Activated CD8-positive, alpha-beta memory T cell treated with anti-CD3 and anti-CD28 coated beads for 1 hour (primary cell): ENCODE measurements at places on chromosomes 11 and 22.

- no peak for DNase-seq
Measured at GRCh38 chr11:134283461-134284230, 7.5 kb downstream of the GLB1L3 start.

- no peak for DNase-seq
Measured at GRCh38 chr11:74541466-74541865, 47.9 kb upstream of the LIPT2 start.

- no peak for DNase-seq
Measured at GRCh38 chr11:120717042-120717441, 205.5 kb downstream of the GRIK4 start.

DNA sequence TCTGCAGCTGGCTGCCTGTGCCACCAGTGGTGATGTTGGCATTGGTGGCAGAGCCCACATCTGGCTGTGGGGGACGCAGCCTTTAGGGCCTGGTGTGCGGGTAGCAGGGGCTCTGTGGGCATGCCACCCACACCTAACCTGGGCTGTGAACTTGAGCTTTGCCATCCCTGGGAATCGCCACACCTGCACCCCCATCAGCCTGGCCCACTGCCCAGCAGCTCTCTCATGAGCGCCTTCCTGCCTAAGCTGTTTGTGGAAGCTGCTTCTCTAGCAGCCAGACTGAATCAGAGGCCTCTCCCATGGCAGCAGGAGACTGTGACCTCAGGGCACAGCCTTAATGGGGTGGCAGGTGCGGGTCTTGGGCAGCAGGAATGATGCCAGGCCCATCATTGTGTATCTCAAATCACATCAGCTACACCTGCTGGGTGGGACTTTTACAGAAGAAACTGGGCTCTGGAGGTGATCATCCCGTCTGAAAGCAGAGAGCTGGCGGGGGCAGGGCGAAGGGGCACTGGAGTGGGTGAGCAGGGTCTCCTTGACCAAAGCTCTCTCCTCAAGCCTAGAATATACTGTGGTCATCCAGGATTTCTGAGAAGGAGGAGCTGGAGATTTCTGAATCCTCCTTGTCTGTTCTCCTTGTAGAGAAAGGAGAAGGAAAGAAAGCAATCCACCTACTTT, 17.8 kb upstream of the CARS1 start:
- no peak for DNase-seq

DNA sequence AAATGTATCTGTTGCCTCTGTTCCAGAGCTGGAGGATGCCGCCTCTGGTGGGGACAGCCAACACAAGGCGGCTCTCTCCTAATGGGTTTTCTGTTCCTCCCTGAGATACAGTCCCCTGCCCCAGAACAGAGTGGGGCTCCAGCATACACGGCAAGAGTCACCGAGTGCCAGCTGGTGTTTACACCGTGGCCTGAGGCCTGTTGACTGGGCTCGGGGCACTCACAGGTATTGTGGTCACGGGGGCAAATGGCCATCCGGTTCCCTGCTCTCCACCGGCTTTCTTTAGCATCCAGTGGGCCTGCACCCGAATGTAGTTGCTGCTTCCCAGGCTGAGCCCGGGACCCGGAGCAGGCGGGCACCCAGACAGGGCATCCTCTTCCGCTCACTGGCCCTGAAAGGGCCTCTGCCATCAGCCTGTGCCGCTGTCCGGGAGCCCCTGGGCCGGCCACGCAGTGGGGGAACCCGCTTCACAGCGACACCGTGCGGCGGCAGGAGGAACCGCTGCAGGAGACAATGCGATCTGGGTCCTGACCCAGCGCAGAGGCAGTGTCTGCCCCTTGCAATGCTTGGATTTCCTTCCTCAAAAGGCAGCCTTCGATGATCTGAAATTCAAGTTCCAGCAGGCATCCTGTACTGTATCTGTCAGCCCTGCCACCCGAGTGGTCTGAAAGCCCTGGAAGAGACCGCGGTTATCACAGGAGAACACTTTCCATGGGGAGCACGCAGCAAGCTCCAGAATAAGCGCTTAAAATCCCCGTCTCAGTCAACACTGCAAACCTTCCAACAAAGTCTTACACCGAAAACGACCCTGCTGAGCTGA, 859 bp upstream of the KRTAP5-5 start:
- no peak for DNase-seq

DNA sequence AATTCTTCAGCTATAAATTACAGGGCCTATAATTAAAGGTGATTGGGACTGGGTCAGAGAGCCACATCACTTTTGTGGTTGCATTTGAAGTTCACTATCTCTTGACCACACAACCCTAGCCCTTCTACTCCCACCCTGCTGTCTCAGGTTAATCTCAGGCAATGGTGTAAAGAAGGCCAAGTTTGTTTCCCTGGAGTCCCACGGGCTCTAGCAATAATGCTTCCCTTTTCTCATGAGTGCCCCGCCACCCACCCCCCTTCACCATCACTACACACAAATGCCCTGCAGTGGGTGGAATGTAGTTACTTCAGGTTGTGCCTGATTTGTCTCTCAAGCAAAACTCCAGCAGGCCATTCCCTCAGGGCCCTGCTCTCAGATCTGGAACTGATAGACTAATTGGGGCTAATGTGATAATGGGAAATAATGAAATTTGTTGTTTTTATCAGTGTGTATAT, 1.8 kb upstream of the EHF start:
- no peak for DNase-seq

GRCh38 chr11:22340701-22341587, 2.8 kb downstream of the SLC17A6 start:
- DNase-seq: no peak

- DNase-seq: no peak
Measured at GRCh38 chr22:46107089-46107664, 43.1 kb upstream of the PPARA start.

- DNase-seq: no peak
Measured at GRCh38 chr22:19962246-19962908, 20.8 kb upstream of the TXNRD2 start.

DNA sequence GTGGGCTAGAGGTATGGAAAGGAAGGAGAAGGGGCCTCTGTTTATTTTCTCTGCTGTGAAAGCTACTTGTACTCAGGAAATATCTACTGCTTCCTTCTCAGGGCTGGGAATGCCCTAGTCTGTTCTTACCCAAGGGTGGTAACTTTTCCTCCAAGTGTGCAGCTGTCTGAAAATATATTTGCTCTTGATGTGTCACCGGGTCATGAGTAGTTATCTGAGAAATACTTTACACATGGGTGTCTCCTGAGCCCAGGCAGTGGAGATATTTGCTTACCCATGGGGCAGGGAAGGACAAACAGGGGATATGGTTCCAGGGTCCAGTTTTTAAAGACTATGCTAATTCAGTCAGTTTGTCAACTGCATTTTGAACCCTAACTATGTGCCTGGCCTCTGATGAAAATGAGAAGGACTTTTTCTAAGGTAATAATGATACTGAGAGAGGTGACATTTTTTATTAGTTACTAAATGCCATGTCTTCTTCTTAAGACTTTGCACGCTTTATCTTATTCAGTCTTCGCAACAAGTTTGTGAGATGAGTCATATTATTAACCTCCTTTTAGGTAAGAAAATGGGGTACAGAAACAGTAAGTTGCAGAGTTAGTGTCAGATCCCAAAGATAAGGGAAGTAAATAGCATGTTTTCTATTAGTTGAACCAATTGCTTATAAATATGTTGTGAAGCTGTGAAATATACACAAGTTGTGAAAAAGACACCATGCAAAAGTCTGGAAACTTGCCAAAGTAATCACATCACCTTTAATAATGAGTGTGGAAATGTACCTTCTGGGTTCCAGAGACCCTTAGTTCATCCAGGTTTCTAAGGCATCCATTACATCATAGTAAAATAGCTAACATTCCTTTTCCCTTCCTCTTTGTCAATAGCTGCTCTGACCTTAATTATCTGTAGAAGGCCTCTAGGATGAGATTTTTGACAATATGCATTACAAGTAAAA, 22.9 kb downstream of the SYTL2 start:
- no peak for DNase-seq

GRCh38 chr22:20566420-20567260, 59.2 kb downstream of the MED15 start:
- DNase-seq: no peak

GRCh38 chr11:11534981-11535380, 86.8 kb downstream of the GALNT18 start:
- no peak for DNase-seq
